ENCODE measurements at places on chromosomes 1 and 21.
A peak's percentile ranks its signal among the peaks of the same experiment; 100 is the strongest.

DNA sequence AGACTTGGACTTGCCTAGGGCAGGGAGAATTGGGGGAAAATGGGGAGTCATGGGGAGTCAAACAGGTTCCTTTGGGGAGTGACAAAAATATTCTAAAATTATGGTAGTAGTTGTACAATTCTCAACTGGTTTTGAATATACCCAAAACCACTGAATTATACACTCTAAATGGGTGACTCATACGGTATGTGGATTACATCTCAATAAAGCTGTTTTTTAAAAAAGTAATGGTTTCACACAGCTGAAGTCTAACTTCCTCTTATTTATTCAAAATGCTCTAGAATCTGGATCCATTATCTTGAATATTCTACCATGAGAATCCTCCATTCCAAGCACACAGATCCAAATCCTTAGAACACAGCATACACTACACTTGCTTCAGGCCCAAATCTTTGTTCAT lies 11.1 kb downstream of the EIF4G3 start:
- DNase-seq: peak; percentile 78

- peak; percentile 74 for DNase-seq
These were observed 74.7 kb downstream of the HSPA13 start for GRCh38 chr21:14308234-14308633.

GRCh38 chr1:107620753-107621152 lies 344.2 kb downstream of the VAV3 start:
- no peak for DNase-seq

GRCh38 chr1:107609808-107610207 lies 355.2 kb downstream of the VAV3 start:
- no peak for DNase-seq

- DNase-seq: no peak
These were observed 45.2 kb downstream of the AK4 start for GRCh38 chr1:65193129-65193695.
